ENCODE measurements at places on chromosomes 11 and 22. TPM values are rescaled to one million over a fixed set of nuclear protein-coding genes. Genes with fewer than 3 reads are reported as not detected.

Gene PATE4
- not detected for total RNA-seq

Gene KCNA4
- total RNA-seq, result under 0.01 TPM

Gene PKNOX2
- total RNA-seq, result 0.37 TPM

Gene SUN2
- 145 TPM for total RNA-seq

Gene PPFIA1
- 45.4 TPM for total RNA-seq

Gene LDHAL6A
- not detected for total RNA-seq

Gene FAT3
- 6.2 TPM for total RNA-seq

Gene APBB1
- total RNA-seq, result 50.5 TPM

Gene TSPAN32
- under 0.01 TPM for total RNA-seq

Gene CDHR5
- not detected for total RNA-seq

Gene GAS2L1
- total RNA-seq, result 12.6 TPM

Gene VEGFB
- 38.9 TPM for total RNA-seq

Gene MPZL2
- 0.25 TPM for total RNA-seq

Gene STX5
- total RNA-seq, result 52.6 TPM

Gene NRIP3
- 37.9 TPM for total RNA-seq

Gene CEND1
- 1.00 TPM for total RNA-seq

Gene ANO9
- not detected for total RNA-seq

Gene IGLL1
- not detected for total RNA-seq

Gene TTLL8
- not detected for total RNA-seq

Gene ZDHHC8
- total RNA-seq, result 7.6 TPM

Gene OR52I1
- total RNA-seq, result not detected

Gene BID
- 16.3 TPM for total RNA-seq

Gene POU2AF2
- not detected for total RNA-seq

Gene OR2D2
- total RNA-seq, result 1.5 TPM

Gene TBX1
- 0.12 TPM for total RNA-seq

Gene C11orf91
- total RNA-seq, result not detected

Gene BACE1
- 23.5 TPM for total RNA-seq

Gene SCUBE2
- 3.4 TPM for total RNA-seq

Gene C22orf31
- not detected for total RNA-seq

Gene SPDYC
- total RNA-seq, result not detected

Gene LAYN
- total RNA-seq, result 34.1 TPM

Gene OR8B8
- total RNA-seq, result not detected

Gene F2
- total RNA-seq, result not detected

Gene PHLDA2
- 7.6 TPM for total RNA-seq

Gene CCDC73
- not detected for total RNA-seq

Gene ZNF280B
- 1.1 TPM for total RNA-seq

Gene GAL
- 3.3 TPM for total RNA-seq

Gene STK33
- total RNA-seq, result 4.7 TPM

Gene PTGDR2
- 0.11 TPM for total RNA-seq

Gene ISX
- not detected for total RNA-seq

Gene CHADL
- total RNA-seq, result 1.4 TPM

Gene SOX10
- not detected for total RNA-seq

Gene PRDX5
- total RNA-seq, result 411 TPM

Gene CEP126
- 1.6 TPM for total RNA-seq

Gene SLC22A25
- not detected for total RNA-seq

Gene C11orf16
- total RNA-seq, result not detected

Gene DEUP1
- under 0.01 TPM for total RNA-seq

Gene SCGB1D2
- not detected for total RNA-seq

Gene NXPE2
- total RNA-seq, result under 0.01 TPM

Gene RPS13
- total RNA-seq, result 684 TPM

Gene C11orf42
- total RNA-seq, result not detected

Gene PARVA
- 19.3 TPM for total RNA-seq

Gene BTG4
- total RNA-seq, result not detected

Gene HORMAD2
- not detected for total RNA-seq

Gene ABTB2
- total RNA-seq, result 2.8 TPM

Gene EFCAB6
- total RNA-seq, result 3.6 TPM
